NCI-H187 (cell line): ENCODE measurements at places on chromosomes 5 and 9.

DNA sequence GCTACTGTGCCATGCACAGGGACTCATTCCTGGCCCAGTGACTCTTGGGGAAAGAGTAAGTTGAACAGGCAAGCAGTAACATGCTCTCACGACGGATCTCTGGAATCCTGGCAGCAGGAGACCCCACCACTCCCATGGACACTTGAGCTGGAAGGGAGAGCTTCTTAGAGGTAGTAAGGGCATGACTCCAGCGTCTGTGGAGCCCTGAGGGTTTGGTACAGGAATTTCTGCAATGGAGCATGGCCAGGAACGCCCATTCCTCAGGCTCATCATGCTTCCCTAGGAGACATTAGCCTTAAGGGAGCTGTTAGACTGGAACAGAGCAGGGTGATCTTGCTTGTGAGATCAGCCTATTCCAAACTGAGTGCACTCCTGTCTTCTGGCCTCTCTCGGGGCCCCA is 212.9 kb downstream of the MAT2B start:
- DNase-seq, result no peak

GRCh38 chr5:178439493-178440180 is 150.6 kb downstream of the COL23A1 start:
- DNase-seq, result no peak

- DNase-seq, result no peak
Observed at GRCh38 chr9:103942651-103943050, 151.5 kb upstream of the SMC2 start.

GRCh38 chr5:51471630-51472029 is 88.4 kb downstream of the ISL1 start:
- no peak for DNase-seq

DNA sequence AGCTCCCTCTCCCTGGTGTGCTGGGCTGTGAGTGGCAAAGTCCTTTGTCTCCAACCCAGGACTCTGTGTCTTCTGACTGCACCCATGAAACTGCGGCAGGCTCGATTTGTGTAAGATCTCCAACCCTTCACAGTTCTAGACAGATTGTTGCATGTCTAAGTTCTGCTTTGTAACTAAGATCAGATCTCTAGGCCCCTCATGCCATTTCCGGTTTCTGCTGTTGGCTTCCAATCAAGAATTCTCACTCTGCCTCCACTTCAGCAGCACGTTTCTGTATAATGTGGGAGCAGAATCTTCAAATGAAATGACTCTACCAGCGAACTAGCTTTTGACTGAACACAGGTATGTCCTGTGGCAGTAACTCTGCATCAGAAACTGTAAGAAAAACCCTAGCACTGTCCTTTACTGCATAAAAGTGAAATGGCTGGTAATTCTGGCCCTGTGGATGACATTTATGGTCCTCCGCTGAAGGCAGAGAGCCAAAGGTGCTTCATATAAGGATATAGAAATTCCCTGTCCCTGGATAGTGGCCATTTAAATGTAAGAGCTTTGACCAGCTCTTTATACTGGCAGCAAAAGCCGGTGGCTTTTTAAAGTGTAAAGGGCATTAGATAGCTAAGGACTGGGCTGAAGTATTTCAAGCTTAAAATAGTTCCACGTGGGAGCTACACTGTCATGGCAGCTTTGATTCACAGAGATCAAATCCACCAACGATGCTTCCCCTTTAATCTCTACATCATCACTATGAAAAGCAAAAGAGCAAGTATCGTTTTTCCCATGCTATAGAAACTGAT is 319.0 kb upstream of the CDH6 start:
- no peak for DNase-seq

- peak; percentile 94 for DNase-seq
Observed at GRCh38 chr5:160421625-160422258, at the start of gene PTTG1. PTTG1 (plus strand) TSS chr5:160421855; CDS start chr5:160422313, 458 bp downstream.

GRCh38 chr9:128792978-128793686 is 6.1 kb downstream of the TBC1D13 start:
- no peak for DNase-seq

- peak; percentile 12 for DNase-seq
Observed at GRCh38 chr5:177309351-177310191, 2.1 kb downstream of the MXD3 start.

DNA sequence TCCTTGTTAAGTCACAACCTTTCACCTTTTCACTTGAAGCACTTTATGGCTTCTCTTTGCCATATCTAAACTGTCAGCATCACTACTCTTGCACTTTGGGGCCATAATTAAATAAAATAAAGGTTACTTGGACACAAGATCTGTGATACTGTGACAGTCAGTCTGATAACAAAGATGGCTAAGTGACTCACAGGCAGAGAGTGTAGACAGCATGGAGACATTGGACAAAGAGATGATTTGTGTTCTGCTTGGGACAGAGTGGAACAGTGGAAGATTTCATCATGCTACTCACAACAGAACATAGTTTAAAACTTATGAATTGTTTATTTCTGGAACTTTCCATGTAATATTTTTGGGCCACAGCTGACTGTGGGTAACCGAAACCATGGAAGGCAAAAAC is 81.7 kb upstream of the SMC5 start:
- no peak for DNase-seq

- no peak for DNase-seq
Observed at GRCh38 chr9:133841167-133841812, 103.1 kb upstream of the SARDH start.

- no peak for DNase-seq
Observed at GRCh38 chr5:5101676-5102075, 38.5 kb upstream of the ADAMTS16 start.

DNA sequence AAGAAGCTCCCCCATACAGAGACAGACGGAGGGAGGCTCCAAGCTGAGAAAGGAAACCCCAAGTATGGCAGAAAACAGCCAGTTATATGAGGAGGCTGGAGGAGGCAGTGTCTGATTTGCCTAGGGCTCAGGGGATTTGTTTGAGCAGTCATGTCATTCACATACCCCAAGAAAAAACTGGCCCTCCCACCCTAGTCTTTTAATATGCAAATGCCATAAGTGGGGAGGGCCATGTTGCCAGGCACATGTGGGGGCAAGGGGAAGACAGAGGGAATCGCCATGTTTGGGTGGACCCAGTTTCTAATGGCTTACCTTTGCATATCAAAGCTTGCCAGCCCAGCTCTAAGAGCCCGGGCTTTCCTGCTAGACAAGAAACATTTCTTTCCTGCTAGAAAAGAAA is 1163.8 kb downstream of the TAF11L14 start:
- DNase-seq, result no peak

DNA sequence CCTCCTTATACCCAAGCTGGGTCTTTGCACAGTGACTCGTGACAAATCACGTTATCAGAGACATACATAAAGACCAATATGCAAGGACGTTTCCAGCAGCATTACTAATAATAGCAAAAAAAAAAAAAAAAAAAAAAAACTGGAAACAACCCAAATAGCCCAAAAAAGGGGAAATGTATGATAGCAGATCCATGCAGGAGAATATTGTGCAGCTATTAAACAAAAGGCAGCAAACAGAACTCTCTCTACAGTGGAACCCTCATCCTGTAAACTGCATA is 37.7 kb downstream of the C5orf15 start:
- DNase-seq, result no peak

DNA sequence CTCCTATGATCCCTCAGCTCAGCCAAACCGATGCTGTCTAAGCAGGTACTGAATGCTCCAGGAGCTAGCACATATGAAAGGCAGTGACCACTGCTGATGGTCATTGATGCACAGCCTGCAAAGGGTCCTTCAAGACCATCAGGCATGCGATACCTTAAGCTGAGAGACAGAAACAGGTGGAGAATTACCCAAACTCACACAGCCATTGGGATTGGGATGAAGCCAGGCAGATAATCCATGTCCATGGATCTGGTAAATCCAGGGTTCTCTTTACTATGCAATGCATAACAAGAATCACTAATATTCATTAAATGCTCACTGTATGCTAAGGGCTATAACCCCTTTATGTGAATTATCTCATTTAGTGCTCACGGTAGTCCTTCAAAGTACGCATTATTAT is 36.2 kb downstream of the RAPGEF1 start:
- no peak for DNase-seq

GRCh38 chr5:61000887-61001286 is 55.9 kb downstream of the NDUFAF2 start:
- no peak for DNase-seq
